Upper lobe of right lung (tissue), 1 donor: ENCODE measurements at places on chromosomes 7 and 10. TPM values are rescaled to one million over a fixed set of nuclear protein-coding genes. Genes with fewer than 3 reads are reported as not detected.

The AASS gene
- total RNA-seq: 35.6 TPM

The ZPBP gene
- not detected for total RNA-seq

The SPDYE2B gene
- total RNA-seq: not detected

The SLC18A3 gene
- not detected for total RNA-seq

The CYP2C19 gene
- not detected for total RNA-seq

The LRIT1 gene
- not detected for total RNA-seq

The ELAPOR2 gene
- total RNA-seq: 127 TPM

DNA sequence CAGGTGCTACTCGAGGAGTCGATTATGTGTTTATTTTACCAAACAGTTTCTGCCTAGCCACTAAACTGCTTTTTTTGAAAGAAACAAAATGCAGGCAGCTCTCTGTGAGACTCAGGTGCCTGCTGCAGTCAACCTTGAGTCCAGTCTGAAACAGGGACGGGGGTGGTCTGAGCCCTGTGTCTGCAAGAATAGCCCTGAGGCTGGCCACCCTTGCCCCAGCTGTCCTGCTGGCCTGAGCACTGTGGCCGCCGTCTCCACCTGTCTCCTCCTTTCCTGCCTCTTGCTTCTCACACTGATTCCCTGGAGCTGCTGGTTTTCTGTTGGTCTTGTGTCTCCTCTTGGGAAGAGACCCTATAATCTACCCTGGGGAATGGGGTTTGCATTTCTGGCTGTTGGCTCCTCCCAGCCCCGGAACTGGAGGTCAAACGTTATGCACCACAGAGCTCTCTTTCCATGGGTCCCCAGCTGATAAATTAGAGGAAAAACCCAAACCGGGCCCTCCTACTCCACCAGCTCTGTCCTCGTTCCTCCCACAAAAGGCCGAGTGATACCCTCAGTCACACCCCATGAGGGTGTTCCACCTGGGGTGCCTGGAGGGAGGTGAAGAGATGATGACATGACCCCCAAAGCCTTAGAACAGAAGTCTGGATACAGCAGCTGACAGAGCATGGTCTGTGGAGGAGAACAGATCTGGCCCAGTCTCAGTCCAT lies 15.0 kb upstream of the SLC18A3 start:
- DNase-seq: no peak

DNA sequence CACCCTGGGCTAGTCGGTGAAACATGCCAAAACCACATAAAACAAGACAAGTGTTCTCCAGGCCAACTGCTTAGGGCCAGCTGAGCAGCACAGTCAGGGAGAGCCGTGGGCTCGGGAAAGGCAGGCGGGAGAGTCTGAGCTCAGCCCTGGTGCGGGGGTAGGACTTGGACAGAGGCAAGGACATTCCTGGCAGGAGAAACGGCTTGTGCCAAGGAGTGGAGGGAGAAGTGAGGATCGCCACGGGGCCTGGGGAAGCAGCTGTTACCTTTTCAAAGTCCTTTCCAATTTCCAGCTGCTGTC lies 4.2 kb downstream of the ELN start:
- no peak for DNase-seq

DNA sequence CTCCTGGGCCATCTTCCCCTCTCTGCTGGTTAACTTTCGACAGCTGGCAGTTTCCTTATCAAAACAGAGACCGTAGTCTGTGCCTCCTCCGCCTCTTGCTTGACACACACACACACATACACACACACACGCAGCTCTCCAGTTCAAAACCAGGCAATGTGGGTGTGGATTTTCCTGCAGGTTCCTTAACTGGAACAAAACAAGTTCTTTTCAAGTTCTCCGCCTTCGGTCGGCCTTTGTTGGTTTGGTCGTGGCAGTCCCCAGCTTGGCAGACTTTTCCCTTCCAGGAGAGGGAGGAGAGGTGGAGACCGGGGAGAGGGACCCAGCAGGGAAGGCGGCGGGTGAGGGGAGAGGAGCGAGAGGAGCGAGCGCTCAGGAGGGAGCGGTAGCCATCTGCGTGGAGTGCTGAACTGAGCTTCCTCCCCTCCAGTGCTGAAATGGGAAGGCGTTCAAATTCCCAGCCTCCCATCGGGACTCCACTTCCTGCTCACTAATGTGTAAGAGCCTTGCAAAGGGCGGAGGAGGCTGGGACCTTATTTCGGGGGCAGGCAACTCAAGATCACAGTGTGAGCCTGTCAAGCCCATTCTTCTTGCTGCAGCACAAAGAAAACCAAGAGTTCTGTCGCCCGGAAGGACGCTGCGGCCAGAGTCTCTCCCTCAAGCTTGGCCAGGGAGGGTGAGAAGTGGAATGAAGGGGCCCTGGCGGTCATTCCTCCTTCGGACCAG lies 120.6 kb downstream of the PRPF18 start:
- peak; percentile 75 for DNase-seq

DNA sequence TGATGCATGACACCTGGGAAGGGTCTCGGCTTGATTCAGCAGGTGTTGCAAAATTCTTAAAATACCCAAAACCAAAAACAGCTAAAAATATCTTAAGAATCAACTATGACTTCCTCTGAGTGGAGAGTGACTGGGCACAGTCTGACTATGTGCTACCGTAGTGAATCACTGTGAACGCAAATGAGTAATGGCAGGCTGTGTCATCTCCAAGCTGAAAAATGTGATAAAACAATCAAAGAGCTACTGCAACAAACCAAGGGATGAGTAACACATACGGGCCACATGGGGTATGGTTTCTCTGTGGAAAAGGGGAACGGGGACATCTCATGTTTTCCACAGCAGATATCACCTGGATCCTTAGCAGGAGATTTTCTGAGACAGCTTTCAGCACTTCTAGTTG lies 127.5 kb downstream of the ABCA13 start:
- no peak for DNase-seq

DNA sequence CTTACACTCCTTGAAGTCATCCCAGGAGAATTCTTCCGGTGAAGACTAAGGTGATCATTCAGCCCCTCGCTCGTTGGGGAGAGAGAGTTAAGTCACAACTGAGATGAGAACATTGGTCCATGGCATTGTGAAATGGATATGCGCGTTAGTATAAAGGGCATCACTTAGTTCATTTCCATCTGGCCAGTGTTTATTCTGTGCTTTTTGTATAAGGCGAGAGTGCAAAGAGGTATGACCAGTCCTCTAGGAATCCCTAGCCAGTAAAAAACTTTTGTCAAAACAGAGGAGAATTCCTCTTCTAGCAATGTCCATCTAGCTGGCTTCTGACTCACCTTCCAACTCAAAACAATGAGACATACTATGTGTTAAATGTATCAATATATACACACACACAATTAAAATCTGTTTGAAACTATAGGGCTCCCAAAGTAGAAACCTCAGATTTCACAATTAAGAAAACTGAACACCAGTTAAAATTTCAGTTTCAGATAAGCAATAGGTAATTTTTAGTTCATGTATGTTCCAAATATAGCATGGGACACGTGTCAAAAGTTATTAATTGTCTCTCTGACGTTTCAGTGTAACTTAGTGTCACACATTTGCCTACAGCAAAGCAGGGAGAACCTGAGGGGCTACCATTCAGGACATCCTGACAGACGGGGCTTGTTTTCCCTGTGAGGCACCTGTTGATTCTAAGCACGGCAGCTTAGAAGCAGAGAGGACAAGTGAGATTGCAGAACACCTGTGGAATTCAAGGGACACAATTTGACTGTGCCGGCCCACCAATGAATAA lies 158.9 kb downstream of the KLF6 start:
- no peak for DNase-seq

DNA sequence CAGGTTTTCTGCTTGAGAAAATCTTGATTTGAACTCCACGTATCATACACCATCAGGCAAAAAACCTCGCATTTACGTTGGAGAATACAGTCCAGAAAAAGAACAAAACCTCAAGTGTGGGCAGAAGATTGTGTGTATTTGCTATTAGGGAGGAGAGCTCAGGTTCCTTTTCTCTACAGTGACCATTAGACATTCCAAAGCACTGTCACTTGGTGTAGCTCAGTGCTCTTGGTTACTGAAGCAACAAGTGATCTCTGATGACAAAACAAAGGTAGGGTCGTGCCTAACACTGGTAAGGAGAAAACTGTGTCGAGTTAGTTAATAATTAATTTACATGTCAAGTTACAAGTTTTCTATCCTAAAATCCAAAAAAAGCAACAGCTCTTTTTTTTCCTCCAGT lies 72.6 kb downstream of the C1GALT1 start:
- no peak for DNase-seq

GRCh38 chr10:10327934-10328333 lies 689.7 kb upstream of the CELF2 start:
- DNase-seq: no peak

GRCh38 chr7:135377171-135377570 lies 132.7 kb downstream of the CNOT4 start:
- no peak for DNase-seq

- peak; percentile 50 for DNase-seq
Measured at GRCh38 chr7:152395112-152395511, 40.7 kb downstream of the KMT2C start.

DNA sequence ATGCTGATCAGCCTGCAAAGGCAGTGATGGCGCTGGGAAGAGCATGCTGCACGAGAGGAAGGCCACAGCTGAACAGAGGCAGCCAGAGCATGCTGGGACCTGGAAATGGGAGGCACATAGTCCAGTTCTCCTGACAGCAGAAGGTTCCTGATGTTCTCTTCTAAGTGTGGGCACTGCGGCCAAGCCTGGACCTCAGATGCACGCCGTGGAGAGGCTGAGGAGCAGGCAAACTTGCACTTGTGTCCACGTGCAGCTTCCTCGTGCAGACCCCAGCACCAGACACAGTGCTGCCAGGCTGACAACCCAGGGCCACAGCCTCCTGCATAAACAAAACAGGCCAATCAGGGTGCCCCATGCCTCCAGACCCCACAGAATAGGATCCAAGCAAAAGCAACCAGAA lies 93.5 kb upstream of the LANCL2 start:
- DNase-seq: no peak

DNA sequence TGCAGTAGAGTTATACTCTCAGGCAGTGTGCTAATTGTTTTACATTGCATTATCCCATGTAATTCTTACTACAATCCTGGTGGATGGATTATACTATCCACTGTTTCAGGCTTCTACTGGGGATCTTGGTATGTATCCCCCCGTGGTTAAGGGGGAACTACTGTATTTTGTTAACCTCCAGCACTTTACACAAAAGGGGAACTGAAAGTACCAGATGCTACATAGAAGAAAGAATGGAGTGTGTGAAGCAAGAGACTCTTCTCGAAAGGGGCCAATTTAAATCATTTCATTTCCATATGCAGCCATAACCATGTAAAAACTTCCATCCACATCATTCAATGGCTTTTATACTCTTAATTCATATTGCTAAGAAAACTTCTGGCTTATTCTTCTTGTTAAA lies 69.4 kb downstream of the C1GALT1 start:
- DNase-seq: no peak

DNA sequence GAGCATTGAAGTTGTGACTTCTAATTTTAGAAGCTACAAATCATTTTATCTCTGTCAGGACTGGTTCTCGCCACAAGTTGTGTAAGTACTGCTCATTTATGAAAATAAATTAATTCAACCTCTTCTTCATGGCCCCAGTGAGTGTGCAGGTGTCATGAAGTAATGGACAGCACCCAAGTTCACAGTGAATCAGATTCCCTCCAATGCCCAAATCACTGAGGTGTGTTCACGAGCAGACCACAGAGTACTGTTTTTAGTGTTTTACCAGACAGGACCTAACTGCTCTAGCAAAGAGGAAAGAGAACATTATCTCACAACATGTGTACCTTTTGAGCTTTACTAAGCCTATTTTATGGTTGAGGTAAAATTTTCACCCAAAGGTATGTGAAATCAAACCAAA lies 980.0 kb downstream of the CNTNAP2 start:
- DNase-seq: no peak

DNA sequence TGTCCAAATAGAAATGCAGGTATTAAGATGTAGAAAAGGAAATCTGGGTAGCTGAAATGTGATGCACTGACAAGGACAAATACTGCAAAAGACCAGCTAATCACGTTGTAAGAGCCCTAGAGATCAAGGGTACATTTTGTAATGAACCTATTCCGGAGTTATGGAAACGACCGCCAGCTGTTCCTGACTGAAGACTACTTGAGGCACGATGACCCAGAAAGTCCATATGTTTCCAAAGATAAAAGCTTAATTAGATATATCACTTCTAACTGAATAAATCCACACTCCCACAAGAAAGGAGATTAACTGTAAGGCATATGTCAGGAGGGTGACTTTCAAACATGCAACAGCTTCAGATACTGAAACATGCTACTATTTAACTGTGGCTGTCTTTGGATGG lies 253.5 kb downstream of the NSUN6 start:
- DNase-seq: no peak

DNA sequence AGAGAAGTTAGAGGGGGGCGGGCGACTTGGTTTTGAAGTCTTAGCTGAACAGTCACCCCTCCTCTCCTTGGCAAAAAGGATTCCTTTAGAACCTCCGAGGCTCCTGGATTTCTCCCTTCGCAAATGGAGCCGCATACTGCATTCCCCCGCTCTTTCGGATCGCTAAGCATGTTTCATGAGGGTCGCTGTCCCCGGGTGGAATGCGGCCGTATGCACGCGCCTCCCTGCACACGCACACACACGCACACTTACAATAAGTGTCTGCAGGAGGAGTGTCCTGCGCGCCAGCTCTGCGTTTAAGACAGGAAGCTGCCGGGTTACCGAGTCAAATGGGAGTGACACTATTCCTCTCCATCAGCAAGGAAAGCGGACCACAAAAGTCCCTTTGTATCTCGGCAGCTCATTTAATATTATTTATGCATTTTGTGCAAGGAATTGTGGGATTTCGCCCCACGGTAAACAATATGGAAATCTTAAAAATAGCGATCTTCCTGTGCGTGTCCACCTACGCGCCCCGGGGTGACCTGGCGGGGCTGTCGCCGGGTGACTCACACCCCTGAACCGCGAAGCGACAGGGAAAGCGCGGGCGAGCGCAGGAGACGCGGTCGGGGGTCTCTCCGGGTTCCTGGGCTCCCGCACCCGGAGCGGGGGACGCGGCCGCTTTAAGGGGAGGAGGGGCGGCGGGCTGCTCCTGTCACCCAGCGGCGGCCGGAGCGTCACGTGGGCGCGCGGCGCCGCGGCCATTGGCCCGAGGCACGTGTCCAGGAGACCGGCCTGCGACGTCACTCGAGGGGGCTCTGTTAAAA lies 988 bp upstream of the EN2 start:
- peak; percentile 80 for DNase-seq

DNA sequence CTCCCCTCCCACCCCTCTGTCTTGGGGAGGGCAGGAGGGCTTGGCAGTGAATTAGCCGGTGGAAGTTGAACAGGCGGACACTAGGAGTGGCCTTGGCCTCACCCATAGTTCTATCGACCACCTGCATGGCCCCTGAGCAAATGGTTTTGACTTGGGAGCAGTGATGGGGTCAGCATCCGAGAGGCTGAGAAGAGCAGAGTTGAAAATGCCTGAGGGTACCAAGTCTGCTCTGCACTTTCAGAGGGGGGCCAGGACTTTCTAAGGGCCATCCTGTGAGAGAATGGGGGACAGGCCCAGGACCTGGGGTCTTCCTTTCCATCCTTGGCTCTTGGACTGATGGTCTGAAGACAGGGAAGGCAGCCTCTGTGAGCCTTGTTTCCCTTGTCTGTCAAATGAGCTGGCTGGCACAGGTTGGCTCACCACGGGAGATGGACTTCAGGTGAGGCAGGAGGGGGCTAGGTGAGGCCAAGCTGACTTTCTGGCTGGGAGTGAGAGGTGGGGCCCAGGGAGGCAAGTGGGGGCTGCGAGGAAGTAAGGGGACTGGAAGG lies 29.4 kb downstream of the CDH23 start:
- no peak for DNase-seq
